ENCODE measurements at places on chromosomes 11 and 22. TPM values are rescaled to one million over a fixed set of nuclear protein-coding genes. Genes with fewer than 3 reads are reported as not detected.

The BBOX1 gene
- total RNA-seq, result not detected

The VSIG10L2 gene
- not detected for total RNA-seq

The TMPRSS4 gene
- total RNA-seq, result 6.5 TPM

The APOL3 gene
- 22.4 TPM for total RNA-seq

The CELSR1 gene
- total RNA-seq, result 0.66 TPM

The DBX1 gene
- not detected for total RNA-seq

The PARVB gene
- 9.2 TPM for total RNA-seq

The SMC1B gene
- total RNA-seq, result not detected

DNA sequence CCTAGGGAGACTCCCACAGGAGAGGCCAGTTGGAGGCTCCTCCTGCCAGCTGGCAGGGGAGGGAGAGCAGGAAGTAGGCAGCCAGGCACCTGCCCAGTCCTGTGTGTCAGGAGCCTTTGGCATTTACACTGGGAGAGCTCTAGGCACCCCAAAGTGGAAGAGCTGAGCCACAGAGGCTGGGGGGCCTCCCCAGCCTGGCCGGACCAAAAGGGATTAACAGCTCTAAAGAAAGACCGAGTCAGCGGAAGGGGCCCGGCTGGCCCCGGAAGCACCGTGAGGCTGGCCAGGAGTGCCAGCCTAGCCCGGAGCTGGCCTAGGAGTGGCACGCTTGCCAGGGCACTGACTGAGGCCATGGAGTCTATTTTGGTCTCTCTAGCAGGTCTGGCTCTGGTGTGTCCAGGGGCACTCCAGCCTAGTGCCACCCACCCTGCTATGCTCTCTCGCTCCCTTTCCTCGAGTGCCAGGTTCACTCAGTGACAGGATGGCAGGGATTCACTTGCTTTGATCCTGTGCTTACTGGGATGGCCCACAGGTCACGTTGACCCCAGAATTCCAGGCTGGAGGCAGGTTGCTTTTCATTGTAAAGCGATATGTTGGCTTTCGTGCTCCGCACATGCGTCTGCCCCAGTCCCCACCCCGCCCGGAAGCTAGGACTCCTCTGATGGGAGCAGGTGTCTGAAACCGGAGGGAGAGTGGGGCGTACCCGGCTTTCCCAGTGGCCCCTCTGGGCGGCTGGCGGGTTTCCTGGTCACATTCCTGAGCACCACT is 3.3 kb upstream of the KMT5B start:
- DNase-seq, result peak; percentile 55

DNA sequence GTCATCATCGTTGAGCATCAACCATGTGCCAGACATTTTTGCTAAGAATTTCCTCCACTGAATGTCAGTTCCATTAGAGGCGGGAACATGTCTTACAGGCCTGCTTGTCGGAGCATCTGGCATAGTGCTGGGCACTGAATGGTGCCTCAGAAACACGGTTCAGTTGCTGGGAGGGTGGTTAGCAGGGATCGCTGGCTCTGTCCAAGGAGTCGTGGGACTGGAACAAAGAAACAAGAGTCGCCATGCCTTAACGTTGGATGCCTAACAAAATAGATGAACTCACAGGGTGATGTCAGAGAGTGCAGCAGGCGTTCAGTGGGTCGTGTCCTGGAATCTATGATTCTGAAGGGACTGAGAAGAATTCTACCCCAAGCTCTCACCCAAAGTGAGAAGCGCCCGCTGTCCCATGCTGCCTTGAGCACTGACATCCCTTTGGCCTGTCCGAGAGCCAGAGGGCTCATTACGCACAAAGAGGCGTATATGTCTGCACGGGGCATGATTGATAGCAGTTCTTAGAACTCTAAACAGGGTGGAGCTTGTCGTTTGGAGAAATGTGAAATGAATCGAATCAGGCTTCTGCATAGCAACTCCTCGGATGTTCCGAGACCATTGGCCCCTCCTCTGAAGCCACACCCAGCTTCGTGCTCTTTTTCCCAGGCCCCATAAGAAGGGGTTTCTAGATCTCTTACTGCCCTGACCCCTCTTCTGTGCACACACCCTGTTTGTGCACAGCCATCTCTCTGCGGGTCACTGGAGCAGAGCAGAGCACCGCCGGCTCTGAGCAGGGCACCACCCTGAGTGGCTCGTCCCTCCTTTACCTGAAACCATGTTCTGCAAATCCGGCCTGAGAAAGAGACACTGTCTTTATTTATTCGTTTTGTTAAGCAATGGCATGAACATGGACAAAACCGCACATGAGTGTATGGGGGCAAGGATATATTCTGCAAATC is 113.1 kb upstream of the B3GAT1 start:
- no peak for DNase-seq

DNA sequence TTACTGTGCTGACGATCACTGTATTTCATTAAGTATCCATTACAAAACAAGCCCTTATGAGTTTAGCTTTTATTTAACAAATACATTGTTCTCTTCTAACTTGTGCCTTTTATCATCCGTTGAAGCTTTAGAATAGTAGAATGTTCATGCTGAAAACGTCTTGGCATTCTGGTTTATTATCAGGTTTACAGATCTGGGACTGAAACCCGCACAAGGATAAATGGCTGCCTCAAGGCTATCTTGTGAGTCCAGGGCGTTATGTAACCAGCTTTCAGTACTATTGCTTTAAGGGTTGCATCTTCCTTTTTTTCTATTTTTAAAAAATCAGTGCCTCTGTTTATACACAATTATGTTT is 66.6 kb upstream of the PRODH start:
- DNase-seq, result no peak

DNA sequence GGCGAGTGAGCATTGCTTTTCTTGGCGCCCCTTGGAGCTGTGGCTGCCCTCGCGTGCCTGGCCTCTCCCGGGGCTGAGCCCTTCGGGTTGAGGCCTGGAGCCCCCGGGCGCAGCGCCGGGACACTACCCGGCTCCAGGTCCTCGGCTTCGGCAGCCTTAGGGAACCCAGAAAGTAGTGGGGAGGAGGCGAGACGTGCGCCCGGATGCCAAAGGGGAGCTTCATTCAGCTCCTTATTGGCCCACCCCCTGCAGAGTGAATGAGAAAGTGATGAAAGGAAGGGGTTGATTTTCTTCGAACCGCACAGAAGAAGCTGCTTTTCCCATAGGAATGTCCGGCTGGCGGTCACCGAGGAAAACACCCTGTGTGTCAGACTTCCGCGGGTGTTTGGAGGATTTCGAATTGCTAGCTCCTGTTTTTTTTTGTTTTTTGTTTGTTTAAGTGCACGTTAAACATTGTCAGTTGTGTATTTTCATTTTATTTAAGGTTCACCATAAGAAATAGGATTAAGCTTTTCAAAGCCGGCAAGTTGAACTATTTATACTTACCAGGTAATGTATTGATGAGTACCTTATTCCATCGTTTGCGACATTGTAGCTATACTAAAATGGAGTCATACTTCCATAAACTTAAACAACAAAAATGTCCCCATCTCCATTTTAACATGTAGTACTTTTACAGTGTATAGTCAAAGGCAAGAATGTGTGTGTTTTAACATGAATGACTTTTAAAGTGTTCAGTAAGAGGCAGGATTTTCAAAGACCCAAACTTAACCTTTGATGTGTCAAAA is 841 bp upstream of the EIF4G2 start:
- peak; percentile 36 for DNase-seq

DNA sequence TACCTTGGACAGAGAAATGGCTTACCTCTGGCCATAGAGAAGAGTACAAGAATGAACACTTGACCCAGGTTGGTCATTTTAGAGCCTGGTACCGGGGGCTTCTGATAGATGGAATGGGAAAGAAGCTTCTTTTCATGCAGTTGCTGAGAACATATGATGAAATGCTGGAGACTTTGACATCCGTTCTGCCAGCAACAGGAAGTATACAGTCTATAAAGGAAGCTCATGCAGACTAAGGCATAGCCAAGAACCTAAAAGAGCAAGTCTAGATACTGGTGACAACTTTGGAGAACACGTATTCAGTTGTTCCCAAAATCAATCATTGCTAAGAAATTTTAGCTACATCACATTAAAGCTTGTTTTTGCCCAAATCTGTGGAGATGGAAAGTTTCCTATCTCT is 894.6 kb downstream of the METTL15 start:
- DNase-seq, result no peak

DNA sequence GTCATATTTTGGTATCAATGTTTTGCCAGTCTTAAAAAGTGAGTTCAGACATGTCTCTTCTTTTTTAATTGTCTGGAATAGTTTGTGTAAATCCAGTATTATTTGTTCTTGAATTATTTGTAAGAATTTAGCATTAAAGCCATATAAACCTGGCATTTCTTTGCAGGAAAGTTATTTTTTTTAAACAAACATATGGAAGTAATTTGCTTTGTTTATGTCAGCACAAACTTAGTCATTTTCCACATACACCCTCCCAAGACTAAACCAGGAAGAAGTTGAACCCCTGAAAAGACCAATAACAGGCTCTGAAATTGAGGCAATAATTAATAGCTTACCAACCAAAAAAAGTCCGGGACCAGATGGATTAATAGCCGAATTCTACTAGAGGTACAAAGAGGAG is 9.1 kb upstream of the CCDC81 start:
- no peak for DNase-seq

GRCh38 chr11:83611600-83611999 is 325.4 kb upstream of the CCDC90B start:
- DNase-seq, result peak; percentile 55

- no peak for DNase-seq
These were observed 3.4 kb downstream of the RCE1 start for GRCh38 chr11:66846671-66847091.

DNA sequence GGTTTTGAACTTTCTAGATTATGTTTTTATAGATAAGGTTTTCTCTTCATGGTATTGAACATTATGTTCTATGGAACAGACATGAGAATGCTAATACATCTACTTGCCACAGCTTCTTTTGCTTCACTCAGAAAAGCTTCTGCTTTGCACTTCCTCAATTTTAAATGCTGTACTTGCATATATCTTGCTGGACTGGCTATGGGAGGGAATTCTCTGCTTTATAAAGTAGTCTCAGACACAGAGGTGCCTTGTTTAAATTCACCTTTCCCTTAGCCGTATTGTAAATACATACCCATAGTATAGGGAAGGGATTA is 173.9 kb downstream of the DDX10 start:
- DNase-seq, result no peak

- DNase-seq, result peak; percentile 64
These were observed at the start of gene TTLL12 for GRCh38 chr22:43186272-43187170. TSS of gene TTLL12 (minus strand) at chr22:43187134. CDS start at chr22:43187069, 65 bp downstream.

GRCh38 chr22:27639248-27640086 is 162.1 kb downstream of the MN1 start:
- no peak for DNase-seq

DNA sequence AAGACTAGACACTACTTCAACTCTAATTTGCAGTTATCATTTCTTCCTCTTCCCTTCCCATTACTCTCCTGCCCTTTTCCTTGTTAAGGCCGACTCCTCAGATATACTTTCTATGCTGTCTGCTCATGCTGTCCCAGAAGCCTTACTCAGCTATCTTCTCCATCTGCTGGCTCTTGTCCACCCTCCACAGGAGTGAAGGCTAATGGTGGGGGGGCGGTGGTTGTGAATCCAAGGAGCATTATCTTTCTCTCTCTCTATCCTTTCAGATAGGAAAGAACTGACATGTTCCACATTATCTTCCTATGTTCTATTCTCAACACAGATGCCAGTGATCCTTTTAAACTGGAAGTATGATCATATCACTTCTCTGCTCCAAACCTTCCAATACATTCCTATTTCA is 37.4 kb downstream of the USP28 start:
- DNase-seq, result no peak

- DNase-seq, result no peak
These were observed 212.5 kb upstream of the MPPED2 start for GRCh38 chr11:30798547-30799236.

- no peak for DNase-seq
These were observed 53.0 kb downstream of the MICAL2 start for GRCh38 chr11:12163181-12163941.

Measured in body of pancreas (tissue), 4 donors.